ENCODE measurements at places on chromosomes 7 and 10. TPM values are rescaled to one million over a fixed set of nuclear protein-coding genes. Genes with fewer than 3 reads are reported as not detected.

AKR1C1 gene
- 48.7 TPM for total RNA-seq

PSD gene
- 106 TPM for total RNA-seq

- no peak for DNase-seq
Measured at GRCh38 chr10:65701168-65701776, 1224.6 kb upstream of the LRRTM3 start.

- DNase-seq: no peak
Measured at GRCh38 chr7:48280100-48280499, 108.8 kb downstream of the ABCA13 start.

DNA sequence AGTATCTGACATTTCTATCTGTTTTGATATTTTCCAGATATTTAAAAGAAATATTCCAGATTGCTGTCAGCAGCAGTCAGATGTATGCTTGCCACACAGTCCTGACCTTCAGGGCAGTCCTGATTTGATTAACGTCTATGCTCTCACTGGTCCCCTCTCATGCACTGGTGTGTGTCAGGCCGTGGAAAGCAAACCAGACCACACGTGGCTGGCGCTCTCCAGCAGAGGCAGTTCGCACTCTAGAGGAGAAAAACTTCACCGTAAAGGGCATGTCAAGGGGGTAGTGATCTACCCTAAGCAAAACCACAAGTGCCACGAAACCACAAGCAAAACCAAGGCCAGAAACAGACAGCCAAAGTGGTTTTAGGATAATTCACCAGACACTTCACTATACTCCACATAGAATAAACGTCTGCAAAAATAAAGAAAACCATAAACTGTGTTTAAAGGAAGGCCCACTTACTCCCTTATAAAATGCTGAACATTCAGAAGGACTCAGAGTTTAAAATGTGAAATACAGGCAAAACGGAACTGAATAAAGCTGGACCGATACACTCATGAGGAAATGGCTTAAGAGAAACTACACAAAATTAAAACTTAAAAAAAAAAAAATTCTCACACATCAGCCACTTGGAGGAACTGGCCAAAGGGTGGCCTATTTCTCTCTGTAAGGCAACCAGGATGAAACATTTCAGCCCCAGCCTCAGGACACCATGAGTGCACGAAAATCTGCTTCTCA is 26.4 kb downstream of the PARP12 start:
- no peak for DNase-seq

- DNase-seq: no peak
Measured at GRCh38 chr7:111697771-111698170, 135.5 kb upstream of the IMMP2L start.

GRCh38 chr10:12179606-12180170 is 16.0 kb downstream of the NUDT5 start:
- no peak for DNase-seq

DNA sequence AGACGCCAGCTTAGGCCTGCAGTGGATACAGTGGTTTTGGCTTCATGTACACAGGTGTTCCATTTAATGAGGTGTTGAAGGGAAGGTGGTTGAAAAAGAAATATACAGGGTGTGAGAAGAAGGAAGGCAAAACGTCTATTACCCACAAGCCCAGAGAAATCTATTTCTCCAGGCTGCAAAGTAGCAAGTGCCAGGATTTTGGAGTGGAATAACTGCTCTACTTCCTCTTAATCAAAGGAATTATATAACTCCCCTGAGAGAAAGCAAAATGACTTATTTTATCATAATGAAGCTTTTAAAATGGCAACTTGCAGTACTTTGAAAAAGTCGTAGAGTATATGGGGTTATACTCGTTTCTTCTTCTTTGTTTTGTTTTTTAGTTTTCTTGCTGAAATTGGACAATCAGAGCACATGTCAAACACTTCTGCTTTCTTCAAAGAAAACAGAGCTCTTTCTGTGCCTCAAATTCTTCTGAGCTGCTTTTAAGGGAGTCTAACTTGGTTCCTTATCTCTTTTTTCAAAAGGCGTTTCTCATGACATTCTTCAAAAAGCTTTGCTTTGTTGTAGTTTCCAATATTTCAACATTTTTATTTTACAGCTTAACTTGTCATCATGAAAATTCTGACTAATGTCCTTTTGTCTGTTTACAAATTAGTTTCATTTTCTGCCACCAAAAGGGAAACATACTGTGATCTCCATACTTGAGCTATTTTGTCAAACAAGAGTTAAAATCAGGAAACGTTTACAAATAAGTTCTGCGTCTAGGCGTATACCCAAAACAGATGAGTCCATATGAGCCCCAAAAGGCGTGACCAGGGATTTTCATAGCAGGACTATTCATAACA is 289.7 kb downstream of the FRMD4A start:
- DNase-seq: no peak

GRCh38 chr7:12716722-12717121 is 29.3 kb downstream of the ARL4A start:
- no peak for DNase-seq

STEAP4 gene
- 9.8 TPM for total RNA-seq

- DNase-seq: no peak
Measured at GRCh38 chr10:91778485-91778884, 19.7 kb upstream of the TNKS2 start.

DNA sequence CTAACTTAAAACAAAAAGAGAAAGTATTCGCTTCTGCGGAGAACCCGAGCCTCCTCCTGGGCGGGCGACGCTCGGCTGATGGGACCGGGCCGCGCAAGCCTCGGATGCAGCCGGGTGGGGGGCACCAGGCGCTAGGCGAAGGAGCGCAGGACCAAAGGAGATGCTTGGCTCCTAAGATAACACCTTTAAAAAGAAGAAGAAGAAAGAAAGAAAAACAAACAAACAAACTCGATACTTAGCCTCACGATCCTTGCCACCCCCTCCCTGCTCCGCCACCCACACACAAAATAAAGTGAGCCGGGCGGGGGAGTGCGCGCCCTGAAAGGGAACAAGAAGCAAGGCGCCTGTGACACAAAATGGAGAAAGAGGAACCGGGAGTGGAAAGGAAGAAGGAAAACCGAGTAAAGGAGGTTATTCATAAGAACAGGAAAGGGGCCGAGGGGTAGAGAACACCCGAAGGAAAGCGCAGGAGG is 34.0 kb upstream of the EBLN1 start:
- peak; percentile 48 for DNase-seq

FKBP6 gene
- not detected for total RNA-seq

DNA sequence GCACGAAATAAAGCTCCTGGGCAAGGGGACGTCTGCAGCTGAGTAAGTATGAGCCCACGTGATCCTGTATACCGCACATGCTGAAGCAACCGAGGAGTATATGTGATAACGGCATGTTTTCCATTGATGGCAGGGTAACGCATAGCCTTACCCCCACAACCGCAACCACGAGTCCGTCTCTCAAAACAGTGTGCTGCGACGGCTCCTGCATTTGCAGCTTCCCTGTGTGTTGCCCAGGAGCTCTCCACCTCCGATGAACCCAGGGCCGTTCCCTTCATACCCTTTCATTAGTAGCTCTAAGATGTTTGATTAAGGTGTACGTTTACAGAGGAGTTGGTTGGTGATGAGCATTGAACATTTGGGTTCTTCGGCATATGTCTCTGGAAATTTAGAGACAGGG is 69.3 kb downstream of the MGMT start:
- DNase-seq: no peak

- no peak for DNase-seq
Measured at GRCh38 chr10:49484486-49485235, 54.3 kb downstream of the ERCC6 start.
